ENCODE measurements at places on chromosomes 4 and X.

DNA sequence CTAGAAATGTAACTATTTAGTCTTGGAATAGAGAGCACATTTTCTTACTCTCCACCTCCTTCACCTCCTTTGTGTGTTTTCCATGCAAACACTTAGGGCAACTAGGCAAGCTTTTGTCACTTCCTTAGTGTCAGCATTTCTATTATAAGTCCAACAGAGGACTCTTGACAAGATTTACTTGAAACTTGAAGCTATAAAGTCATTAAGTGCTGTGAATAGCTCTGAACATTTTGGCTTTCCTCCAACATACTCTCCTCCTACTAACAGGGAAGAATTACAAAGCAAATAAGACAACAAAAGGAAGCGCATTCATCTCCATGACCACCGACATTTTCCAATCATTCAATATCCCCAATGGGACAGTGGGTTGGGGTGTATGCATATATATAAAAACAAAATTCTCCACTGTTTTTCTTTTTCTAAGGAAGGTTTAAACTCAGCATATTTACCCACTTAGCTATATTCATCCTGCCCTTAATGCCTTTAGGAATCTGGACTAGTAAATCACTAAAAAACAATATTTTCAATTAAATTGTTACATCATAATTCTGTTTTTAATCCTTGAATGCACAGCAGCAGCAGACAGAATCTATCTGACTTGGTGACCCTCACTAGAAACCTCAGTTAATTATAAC, 264.6 kb downstream of the SNCA start:
- DNase-seq = no peak

- no peak for DNase-seq
Measured at GRCh38 chrX:101918751-101919150, 13.1 kb downstream of the ZMAT1 start.

DNA sequence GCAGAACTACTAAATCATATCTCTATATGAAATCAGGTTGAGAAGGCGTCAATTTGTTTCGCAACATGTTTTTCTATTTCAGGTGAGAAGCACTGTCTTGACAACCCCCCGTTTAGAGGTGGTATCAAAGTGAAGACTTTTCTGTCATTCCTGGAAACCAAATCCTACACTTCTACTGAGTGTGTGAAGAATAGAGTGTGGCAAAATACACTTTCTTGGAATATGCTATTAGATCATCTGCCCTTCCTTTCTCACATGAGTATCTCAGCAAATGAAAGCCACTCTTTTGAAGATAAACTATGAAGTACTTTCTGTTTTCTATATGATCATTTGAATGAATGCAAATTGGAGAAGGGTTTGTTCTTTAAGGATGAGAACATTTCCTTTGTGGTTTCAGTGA, 174.0 kb upstream of the FMR1 start:
- no peak for DNase-seq

DNA sequence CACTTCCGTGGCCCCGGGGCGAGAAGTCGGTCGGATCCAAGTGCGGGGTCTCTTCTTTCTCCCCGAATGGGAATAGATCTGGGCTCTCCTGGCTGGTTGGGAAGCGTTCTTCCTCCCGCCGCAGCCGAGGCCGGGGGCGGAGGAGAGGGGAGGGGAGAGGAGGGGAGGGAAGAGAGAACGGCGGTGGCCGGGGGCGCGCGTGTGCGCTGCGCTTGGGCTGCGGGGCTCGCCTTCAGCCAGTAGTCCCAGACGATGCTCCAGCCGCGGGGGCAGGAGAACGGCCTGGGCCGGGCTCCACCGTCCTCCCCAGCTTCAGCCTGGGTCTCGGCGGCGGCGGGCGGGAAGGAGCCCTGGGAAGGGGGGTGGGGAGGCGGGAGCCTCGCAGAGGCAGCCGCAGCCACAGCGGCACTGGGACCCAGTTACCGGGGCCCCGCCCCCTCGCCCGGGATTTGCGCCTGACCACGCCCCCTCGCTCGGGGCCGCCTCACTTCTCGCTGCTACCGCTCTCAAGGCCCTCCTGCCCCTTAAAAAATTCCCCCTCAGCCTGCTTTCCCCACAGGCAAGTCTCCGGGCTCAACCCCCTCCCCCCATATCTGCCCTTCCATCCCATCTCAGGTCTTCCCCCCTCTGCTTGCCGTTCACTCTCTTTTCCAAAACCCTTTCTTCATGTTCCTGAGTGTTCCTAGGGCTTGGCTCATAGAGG, at the start of gene FGD1:
Gene FGD1 (minus strand): TSS at position 421 of the 703 bp plus-strand sequence. CDS start 802 bp downstream, outside the sequence.
- peak; percentile 30 for DNase-seq

GRCh38 chr4:162685410-162685809, 481.3 kb downstream of the NAF1 start:
- DNase-seq = no peak

DNA sequence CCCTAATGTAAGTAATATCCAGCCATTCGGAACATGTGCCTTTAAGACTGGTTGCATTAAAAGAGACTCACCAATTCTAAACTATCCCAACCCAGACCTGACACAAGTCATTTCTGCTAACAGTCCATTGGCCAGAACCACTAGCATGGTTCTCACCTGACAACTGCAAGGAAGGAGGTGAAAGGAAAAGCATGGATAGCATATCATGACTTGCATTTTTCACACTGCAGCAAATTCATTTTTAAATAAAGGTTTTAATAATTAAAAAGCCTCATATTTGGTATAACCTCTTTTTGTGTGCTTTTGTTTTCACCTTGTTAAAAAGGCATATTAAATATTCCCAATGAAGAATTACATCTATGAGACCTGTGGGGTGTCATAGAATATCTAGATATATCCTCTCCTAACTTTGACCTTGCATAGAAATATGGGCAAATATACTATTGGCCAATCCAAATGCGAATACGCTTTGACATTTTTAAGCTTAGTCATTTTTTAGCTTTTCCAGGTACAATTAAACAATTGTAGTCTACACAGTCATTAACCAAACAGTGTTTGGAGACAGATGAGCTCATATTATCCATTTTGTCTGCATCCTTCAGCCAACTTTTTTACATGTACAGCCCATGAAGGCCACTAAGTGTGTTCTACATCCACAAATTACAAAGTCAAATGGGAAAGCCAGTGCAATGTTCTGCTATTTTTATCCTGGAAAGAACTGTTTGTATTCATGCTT, 295.3 kb downstream of the PDGFC start:
- no peak for DNase-seq

GRCh38 chr4:54712206-54712605, 54.4 kb downstream of the KIT start:
- no peak for DNase-seq

GRCh38 chr4:139761461-139761860, 95.8 kb downstream of the MGST2 start:
- no peak for DNase-seq

- DNase-seq = no peak
Measured at GRCh38 chrX:15143050-15143824, 126.6 kb downstream of the ASB9 start.

GRCh38 chr4:129246910-129247461, 151.0 kb downstream of the C4orf33 start:
- no peak for DNase-seq

DNA sequence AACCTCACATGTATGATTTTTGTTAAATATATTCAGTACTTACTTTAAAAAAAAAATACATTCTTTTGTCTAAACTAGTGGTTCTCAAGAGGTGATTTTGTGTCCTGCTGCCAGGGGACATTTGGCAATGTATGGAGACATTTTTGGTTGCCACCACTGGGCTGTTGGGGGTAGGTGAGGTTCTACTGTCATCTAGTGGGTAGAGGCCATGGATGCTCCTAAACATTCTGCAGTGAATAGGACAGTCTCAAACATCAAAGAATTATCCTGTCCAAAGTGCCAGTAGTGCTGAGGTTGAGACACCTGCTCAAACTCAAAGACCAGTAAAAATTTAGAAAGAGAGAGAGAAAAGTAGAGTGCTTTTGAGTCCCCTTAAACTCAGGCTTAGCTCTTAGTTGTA, 32.9 kb upstream of the PGM2 start:
- DNase-seq = no peak

- DNase-seq = no peak
Measured at GRCh38 chr4:67727124-67727850, 26.3 kb upstream of the UBA6 start.

GRCh38 chrX:29627833-29628232, 587.5 kb upstream of the MAGEB2 start:
- no peak for DNase-seq

DNA sequence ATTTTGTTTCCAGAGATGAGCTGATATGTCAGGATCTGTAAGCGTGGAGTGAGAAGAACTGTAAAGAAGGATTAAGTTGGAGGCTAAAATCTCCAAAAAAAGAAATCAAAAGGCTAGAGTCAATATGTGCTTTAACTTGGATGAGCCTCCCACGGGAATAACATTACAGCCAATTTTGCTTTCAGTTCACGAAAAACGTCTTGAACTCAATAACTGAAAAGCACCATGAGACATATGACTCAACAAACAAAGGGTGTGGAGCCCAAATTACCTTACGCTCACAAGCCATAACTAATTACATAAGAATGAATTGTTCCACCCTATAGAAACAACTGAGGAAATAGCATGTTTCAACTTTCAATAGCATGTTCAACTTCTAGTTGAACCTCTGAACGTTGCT, 22.3 kb downstream of the TMPRSS11D start:
- no peak for DNase-seq

DNA sequence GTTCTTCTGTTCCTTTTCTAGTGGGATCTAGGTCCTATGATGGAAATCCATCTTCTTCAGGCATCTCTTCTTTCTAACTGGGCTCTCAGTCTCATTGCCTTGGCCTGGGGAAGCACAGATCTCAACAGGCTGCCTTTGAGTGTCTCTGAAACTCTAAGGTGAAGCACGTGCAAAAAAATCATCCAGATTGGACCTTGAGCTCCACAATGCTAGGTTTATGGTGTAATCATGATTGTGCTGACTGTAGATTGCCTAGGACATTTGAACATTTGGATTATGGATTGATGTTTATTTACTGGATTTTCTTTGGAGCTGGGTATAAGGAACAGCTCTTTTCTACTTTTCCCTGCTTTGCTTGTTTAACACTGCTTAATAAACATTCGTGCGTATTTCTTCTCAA, 191.5 kb upstream of the NR3C2 start:
- no peak for DNase-seq

DNA sequence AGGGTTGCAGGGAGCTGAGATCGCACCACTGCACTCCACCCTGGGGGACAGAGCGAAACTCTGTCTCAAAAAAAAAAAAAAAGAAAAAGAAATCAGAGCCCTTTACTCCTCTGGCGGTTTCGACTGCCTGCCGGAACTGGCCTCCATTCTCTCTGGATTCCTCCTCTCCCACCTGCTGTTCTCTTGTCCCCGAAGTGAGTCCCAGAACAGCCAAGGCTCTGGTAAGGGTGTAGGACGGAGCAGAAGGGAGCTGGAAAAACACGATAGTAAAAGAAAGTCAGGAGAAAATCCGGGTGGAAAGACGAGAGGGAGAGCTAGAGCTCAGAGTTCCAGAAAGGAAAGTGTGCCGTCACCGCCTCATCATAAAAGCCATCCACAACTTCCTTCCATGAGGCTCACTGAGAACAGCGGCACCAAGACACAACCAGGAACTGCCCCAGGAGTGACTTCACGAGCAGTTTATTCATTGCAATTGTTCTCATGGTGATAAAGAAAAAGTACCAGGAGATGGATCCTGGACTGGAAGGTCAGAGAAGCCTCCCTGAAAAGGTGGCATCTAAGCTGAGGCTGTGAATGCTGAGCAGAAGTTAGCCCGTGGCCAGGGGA, 12.3 kb downstream of the TLR3 start:
- DNase-seq = no peak

DNA sequence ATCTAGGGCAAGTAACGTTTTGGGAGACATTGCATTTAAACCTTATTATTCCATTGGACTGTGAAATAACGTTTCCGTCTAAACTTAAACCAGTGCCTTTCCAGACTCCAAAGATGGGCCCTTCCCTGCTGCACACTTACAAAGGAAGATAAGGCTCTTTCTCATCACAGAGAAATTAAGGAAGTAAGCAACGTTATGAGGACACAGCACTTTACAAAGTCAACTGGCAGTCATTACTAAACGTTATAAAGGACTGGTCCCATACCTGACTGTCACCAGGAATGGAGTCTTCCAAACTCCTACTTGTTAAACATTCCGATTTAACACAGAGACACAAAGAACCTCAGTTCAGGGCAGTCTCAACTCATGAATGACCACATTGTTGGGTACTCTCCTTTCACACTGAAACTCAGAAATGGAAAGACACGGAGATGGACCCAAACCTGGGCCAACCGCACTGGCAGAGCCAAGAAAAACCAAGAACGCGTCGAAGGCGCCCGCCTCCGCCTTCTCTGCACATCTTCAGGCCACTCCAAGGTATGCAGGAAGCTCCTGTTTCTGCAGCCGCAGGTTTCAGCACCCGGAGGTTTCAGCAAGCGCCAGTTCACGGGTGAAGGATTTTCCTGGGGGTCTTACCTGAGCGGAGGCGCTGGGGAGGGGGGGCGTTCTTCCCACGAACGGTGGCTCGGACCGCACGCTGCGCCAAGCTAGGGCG, 670 bp downstream of the PAPSS1 start:
- DNase-seq = no peak

DNA sequence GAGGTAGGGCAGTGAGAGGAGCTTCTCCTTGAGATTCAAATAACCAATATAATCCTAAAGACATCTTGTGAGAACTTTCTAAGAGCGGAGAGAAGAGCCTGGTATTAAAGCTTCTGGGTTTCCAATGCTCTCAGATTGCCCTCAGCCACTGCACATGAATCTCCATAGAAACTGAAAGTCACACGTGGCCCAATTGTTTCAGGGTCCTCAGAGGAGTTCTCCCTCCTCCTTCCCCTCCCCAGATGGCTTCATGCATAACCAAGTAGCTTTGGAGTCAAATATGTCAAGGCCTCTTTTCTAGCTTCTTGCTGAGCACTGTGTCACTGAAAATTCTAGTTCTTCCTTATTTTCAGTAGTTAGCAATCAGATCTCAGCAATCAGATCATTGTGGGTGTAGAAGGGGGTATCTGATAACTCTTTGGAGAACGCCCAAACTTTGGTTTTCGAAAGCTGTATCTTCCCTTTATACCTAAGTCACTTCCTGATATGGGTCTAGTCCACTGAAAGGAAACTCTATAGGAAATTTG, 2.2 kb downstream of the BTK start:
- DNase-seq = no peak

DNA sequence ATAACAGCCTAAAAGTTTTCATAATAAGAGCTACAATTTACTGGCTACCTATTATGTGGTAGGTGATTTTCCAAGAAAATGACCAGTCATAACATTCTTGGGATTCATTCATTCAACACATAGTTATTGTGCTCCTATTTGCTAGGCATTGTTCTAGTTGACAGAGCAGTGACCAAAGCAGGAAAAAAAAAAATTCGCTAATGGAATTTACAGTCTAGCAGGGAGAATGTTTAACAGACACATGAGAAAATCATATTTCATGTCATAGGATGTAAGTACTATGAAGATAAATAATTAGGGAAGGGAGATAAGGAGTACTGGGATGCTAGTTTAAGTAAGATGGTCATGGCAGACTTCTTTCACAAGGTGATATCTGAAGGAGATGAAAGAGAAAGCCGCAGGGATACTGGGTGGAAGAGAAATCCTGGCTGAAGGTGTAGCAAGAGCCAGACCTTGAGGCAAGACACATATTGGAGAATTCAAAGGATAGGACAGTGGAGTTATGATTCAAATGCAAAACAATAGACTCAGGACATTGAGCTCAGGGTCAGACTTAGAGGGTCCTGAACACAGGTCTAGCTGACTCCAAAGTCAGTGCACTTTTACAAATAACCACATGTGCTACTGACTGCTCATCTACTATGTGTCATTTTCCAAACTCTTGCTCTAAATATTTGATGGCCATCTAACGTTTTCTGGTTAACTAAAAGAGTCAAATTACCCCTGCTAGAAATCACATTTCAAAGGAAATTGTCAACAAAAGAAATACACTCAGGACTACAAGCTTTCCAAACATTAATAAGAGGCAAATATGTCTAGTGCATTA, 20.4 kb downstream of the SPCS3 start:
- no peak for DNase-seq

All from stimulated activated CD4-positive, alpha-beta T cell treated with anti-CD3 and anti-CD28 coated beads, TNF-alpha, amount 100 ng/mL, for 1 hour (primary cell).